Ovary (tissue), 10 donors: ENCODE measurements at places on chromosomes 7 and 10.

GRCh38 chr10:124086787-124087671 lies 6.4 kb downstream of the CHST15 start:
- no peak for DNase-seq

- DNase-seq = no peak
Observed at GRCh38 chr7:69199661-69200060, 398.6 kb upstream of the AUTS2 start.

- DNase-seq = no peak
Observed at GRCh38 chr10:83612050-83612449, 527.3 kb upstream of the GHITM start.

DNA sequence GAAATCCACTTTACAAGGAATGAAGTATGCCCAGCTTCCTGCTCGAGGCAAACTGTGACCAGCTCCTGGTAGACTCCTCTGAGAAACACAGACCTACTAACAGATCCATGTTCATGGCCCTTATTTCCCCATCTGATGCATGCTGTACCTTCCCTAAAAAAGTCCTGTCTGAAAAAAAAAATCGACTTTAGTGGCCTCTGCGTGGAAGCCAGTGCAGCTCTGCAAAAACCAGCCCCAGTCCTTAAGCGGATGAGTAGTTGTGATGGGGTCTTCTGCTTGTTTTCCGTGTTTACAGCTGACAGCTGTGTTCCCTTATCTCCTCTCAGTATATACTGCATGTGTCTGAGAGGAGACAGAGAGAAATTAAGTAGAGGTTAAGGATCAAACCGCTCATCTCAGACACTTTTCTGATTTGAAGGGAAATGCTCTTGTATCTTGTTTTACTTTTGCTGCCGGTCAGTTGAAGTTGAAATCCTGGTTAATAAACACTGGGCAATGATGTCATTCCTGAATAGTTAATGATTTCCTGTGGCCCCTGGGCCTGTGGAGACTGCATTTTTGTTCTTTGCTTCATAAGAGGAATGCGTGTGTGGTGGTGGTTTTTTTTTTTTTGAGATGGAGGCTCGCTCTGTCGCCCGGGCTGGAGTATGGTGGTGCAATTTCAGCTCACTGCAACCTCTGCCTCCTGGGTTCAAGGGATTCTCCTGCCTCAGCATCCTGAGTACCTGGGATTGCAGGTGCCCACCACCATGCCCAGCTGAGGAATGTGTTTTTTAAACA lies 67.6 kb downstream of the DOCK1 start:
- DNase-seq = no peak

DNA sequence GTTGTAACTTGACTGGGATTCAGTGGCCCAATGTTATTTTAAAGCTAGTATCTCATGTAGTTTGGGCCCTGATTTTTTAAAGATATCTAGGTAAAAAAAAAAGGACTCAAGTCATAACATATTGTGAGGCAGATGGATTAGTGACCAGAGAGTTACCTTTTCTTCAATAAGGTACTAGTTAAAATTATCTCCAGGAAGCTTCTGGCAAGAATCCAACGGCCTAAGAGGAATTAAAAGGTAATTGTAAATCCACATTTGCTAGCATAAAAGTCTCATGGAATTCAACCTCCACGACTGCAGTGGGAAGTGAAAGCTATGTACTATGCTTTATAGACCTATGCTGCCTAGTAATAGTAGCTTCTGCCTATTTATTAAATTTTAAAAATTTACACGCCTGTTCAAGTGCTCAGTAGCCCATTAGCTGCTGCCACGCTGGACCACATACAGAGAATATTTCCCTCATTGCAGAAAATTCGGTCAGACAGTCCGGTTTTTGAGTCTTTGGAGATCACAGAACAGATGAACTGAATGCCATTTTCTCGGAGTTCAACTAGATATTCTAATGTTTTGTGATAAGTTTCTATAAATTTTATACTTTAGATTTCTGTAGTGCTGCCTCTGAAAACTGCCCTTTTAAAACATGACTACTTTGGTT lies 118.4 kb downstream of the NSUN6 start:
- DNase-seq = no peak

- no peak for DNase-seq
Observed at GRCh38 chr7:76278540-76278939, 23.9 kb upstream of the HSPB1 start.

DNA sequence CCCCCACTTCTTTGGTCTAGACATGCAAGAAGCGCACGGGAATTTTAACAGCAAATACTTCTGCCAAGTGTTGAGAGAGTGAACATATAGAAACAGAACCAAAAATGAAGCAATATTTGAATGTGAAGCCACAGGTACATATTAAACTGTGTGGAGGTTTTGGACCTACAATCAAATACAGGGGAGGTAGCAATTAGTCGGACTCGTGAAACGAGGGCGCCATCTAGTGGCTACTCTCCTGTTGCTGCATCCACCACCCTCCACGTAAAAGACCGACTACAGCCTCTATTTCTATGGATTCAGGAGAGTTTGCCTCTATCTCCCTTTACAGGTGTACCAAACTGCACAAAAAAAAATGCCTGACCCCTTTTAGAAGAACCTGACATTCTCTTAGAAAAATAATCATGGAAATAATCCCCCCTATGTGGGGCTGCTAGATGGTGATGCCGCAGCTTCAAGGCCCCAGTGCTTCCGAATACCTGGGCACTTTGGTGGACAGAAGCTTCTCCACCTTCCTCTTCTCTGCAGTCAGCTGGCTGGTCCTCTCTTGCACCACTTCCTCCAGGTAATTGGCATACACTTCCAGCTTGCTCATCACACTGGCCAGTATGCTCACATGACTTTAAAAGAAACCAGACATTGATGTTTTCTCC lies 31.7 kb downstream of the TECTB start:
- peak; percentile 66 for DNase-seq

- DNase-seq = no peak
Observed at GRCh38 chr10:5163487-5163886, 21.5 kb downstream of the AKR1C8 start.

DNA sequence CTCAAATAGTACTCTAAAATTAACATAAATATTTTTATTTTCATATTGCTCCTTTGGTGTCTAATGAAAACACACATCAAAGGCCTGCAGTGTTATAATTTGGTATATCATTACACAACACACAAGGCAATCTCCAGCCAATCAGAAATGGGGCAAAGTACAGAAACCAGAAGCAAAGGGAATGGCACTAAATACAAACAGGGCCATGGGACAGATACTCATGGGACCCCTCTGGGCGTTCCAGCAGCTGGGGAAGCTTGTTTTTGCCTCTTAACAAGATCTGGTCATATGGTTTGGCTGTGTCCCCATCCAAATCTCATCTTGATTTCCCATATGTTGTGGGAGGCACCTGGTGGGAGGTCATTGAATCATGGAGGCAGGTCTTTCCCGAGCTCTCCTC lies 551.8 kb upstream of the NRP1 start:
- no peak for DNase-seq

- DNase-seq = no peak
Observed at GRCh38 chr7:131189488-131189887, 138.2 kb upstream of the MKLN1 start.

DNA sequence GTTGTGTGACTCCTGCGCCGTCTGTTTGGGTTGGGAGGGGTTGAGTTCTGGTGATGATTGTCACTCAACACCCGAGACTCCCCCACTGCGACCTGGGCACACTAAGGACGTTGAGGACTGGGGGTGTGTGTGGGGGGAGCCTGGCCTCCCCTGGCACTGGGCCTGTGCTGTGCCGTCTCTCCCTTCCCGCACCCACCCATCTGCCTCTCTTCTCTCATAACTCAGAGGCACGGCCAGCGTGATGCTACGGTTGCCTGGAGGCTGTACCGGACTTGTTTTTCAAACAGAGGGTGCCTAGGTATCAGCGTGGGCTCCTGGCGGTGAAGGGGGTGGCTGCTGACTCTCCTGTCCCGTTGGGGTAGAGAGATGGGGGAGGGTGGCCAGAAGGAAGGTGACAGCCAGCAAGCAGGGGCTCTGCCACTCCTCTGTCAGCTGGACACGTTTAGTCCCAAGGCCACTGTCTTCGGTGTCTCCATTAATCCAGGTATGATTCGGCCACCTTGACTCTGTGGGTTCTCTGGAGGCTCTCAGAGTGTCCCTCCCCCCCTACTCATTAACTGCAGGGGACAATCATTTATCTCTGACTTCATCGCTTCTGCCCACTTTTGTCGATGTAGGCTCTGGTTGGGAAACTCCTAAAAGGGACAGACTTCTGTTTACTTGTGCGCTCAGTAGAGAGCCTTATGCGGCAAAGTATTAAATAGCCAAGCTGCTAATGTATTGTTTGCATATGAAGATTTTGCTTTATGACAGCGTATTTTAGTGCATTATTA lies 56.5 kb upstream of the PFKFB3 start:
- no peak for DNase-seq

DNA sequence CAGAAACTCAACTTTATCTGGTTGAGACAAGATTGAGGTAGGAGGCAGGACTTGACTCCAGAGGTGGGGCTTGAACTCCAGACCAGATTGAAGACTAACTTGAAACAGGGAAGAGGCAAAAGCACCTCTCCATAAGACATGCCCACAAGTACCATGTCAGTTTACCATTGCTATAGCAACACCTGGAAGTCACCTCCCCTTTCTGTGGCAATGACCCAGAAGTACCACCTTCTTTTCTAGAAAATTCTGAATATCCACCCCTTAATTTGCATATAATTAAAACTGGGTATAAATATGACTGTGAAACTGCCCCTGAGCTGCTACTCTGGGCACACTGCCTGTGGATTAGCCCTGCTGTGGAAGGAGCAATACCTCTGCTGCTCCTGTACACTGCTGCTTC lies 4.9 kb upstream of the TOMM7 start:
- no peak for DNase-seq

- DNase-seq = no peak
Observed at GRCh38 chr7:51455948-51456347, 139.3 kb upstream of the COBL start.

- no peak for DNase-seq
Observed at GRCh38 chr10:14451341-14451740, 120.6 kb upstream of the FRMD4A start.

GRCh38 chr10:43606323-43607198 lies at the start of gene ZNF485:
TSS of gene ZNF485 (plus strand) at chr10:43606438. CDS start at chr10:43607051, 613 bp downstream.
- peak; percentile 68 for DNase-seq

DNA sequence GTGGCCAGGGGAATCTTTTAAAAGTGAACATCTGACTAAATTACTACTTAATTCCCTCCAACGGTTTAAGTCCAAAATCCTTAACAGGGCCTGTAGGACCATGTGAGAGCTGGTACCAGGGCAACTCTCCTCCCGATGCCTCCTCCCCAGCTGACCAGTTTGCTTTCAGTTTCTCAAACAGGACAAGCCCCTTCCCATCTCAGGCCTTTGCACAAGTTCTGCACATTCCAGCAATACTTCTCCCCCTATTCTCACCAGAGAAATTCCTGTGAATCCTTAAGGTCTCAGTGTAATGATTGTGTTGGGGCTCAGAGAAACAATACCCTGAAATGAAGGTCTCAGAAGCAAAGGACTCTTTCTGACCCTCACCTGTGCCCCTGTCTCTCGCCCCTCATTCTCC lies 8.0 kb upstream of the CALHM1 start:
- no peak for DNase-seq

DNA sequence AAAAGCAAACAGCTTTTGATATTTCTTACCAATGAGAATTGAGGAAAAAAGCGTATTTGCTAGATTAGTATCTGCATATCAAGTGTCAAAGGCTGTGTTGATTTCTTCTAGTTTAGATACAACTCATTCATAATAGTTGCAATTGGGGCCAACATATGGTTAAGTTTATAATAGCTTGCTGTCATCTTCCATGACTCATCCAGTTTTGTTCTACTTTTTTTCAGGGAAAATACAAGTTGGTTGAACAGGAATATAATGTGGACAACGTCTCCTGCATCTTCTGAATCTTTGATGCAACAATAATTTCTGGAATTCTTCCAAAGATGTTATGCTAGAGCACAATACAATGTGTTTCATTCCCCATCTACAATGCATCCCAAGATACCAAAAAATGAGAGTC lies 182.0 kb downstream of the THSD7A start:
- no peak for DNase-seq

GRCh38 chr7:48255046-48255445 lies 83.8 kb downstream of the ABCA13 start:
- no peak for DNase-seq

- peak; percentile 61 for DNase-seq
Observed at GRCh38 chr10:21334891-21335696, 190.4 kb downstream of the SKIDA1 start.

- peak; percentile 68 for DNase-seq
Observed at GRCh38 chr7:29189743-29190201, 4.8 kb upstream of the CHN2 start.

DNA sequence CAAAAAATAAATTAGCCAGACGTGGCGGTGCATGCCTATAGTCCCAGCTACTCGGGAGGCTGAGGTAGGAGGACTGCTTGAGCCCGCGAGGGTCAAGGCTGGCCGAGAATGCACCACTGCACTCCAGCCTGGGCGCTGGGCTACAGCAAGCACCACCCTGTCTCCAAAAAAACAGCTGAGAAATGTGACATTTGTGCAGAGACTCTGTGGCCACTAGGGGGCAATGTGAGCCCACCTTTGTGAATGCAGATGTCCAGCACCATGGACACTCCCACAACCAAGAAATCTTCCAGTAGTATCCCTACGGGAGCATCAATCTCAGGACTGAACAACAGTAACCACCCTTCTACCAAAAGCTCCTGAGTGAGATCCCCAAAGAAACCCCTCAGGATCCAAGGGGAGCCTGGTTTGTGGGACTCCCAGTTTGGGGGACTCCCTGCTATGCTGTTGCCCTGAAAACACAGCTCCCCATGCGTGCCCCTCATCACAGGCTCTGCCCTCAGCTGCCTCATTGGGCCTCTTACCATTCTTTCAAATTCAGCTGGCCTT lies 6.2 kb upstream of the AHCYL2 start:
- peak; percentile 88 for DNase-seq

GRCh38 chr7:140039066-140039465 lies 23.7 kb downstream of the PARP12 start:
- no peak for DNase-seq

GRCh38 chr7:151046603-151047573 lies 1.4 kb upstream of the ASIC3 start:
- DNase-seq = peak; percentile 61

DNA sequence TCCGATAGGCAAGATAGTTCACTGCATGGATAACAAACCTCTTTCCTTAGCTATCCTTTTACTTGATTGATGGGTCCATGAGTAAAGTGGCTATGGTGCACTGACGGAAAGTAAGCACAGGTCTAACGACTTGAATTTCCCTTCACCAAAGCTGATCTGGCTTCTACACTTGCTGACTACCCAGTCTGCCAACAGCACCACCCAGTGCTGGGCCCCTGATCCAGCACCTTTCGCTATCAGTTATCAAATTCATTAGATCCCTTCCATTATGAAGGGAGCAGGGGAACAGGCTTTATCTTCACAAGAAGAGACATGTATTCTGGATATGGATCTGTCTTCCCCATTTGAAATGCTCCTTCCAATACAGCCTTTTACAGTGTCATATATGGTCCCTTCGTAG lies 855.9 kb downstream of the GRID1 start:
- DNase-seq = no peak

DNA sequence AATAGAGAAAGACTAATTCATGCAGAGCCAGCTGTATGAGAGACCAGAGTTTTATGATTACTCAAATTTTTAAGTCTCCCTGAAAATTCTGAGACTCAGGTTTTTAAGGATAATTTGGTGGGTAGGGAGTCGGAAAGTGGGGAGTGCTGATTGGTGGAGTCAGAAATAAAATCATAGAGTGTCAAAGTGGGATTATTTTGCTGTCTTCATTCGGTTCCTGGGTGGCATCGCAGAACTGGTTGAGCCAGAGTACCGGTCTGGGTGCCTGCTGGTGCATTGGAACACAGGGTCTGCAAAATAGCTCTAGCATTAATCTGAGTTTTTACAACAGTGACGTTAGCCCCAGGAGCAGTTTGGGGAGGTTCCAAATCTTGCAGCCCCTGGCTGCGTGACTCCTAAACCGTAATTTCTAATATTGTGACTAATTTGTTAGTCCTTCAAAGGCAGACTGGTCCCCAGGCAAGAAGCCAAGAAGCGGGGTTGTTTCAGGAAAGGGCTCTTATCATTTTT lies 32.4 kb downstream of the GPRIN2 start:
- DNase-seq = peak; percentile 84
